ENCODE measurements at places on chromosomes 6 and 20. TPM values are rescaled to one million over a fixed set of nuclear protein-coding genes. Genes with fewer than 3 reads are reported as not detected.

The HLA-DOA gene
- 6.9 TPM for total RNA-seq

DNA sequence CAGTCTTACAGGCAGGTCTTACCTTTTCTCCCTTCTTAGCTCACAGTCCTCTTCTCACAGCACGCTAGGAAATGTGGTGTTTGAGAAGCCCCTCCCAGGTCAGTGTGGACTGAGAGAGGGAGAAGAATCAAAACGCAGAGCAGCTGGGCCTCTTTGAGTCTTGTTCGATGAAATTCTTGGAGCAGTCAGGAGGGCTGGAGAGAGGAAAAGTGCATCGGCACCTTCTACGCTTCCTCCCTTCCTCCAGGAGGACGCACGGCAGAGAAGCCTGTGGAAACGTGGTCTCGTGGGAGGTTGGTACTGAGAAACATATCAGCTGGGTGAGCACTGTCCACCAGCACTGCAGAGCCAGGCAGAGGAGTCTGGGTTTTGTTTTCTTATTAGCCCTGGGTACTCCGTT is 52.7 kb downstream of the TXLNB start:
- DNase-seq = no peak

- no peak for DNase-seq
Measured at GRCh38 chr20:4086771-4087687, 71.7 kb upstream of the RNF24 start.

The TBC1D22B gene
- total RNA-seq = 14.4 TPM

The DEFB110 gene
- total RNA-seq = not detected

GRCh38 chr20:43915211-43916072 is 790 bp downstream of the TOX2 start:
- DNase-seq = peak; percentile 27

- no peak for DNase-seq
Measured at GRCh38 chr20:37327748-37328147, 18.2 kb upstream of the SRC start.

GRCh38 chr6:11330413-11330760 is 97.9 kb upstream of the NEDD9 start:
- no peak for DNase-seq

The TRAPPC3L gene
- not detected for total RNA-seq

DNA sequence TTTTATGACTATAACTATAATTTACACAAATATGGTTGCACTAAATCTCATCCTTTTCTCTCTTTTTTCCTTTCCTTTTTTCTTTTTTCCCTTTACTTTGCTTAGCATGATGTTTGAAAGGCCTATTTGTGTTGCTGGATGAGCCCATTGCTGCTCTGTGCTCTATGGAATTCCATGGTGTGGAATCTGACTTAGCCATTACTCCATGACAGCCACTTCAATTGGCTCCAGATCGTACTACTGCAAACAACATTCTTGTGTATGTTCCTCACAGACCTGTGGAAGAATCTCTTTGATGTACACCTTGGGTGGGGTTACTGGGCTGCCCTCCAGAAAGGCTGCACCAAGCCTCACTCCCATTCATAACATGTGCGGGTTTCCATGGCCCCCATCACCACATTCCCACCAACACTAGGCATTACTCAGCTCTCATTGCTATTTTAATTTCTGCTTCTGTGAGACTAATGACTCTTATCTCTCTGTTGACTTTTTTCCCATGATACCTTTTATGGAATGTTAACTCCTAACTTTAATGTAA is 979.0 kb downstream of the KIF16B start:
- DNase-seq = no peak

GRCh38 chr20:44832724-44833123 is 22.4 kb upstream of the RIMS4 start:
- DNase-seq = no peak

DNA sequence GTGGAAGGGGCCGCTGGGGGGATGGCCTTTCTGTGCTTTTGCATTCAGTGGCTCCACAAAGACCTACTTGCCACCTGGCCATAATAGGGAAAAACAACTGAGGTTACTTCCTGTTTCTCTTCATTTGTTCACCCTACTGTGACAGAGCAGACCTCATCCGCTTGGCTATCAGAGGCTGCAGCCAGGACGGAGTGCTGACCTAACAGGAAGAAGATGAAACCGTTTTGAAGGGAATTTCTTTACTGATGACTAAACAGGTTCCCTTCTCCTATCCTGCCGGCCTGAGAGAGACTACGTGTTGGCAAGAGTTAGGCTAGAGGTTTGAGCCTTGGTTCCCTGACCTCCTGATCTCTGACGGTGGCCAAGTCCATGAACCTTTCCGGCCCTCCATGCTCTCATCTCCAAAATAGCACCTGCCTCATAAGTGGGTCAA is 21.3 kb downstream of the PRR18 start:
- DNase-seq = no peak

DNA sequence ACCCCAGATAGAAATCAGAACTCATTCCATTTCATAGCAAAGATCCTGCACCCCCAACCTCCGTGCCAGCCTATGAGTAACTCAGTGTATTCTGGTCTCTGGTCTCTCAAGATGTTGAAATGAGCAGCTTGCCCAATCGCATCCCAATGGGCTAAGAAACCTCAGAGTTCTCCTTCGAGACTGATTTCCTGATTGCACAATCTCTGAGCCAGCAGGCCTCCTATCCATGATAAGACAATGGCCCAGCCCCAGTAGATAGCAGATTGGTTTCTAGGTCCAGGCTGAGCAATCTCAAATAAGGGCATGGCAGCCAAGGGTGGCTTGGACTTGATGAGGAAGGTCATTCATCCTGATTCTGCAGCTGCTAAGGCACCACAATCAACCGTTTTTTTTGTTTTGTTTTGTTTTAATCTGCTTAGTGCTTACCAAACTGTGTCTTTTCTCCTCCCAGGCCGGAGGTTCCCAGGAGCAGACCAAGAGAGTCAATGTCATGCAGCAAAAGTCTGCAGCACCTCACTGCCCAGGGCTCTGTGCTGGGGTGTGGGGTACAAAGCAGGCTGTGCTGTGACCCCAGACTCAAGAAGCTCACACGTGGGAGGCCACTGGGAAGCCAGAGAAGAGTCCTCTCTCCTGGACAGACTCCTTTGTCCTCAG is 125.1 kb upstream of the NXT1 start:
- DNase-seq = no peak

DNA sequence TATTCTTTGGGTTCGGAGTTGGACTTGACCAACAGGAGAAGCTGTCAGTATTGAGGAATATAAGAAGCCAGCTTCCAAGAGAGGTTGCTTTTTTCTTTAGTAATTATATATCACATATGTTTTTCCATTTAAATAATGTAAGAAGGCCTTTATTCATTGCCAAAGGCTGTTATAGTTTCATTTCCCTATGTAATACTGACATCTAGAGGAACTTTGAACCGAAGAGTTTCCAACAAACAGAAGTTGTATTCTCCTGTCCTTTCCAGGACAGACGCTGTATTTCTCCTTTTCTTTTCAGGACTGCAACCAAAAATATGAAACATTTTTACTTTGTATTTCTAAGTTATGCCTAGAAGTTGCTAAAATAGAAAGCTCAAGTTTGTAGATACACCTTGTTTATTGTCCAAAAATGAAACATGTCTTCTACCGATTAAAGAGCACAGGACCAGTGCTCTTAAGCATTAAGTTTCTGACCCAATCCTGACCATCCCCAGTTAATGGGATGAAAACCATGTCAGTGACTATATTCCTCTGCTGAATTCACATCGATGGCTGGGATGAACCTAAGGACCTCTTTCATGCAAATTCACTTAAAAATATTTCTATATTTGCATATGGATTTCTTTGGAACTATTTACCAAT is 55.1 kb downstream of the MYLK4 start:
- no peak for DNase-seq

The ZC3H12D gene
- total RNA-seq = 83.5 TPM

GRCh38 chr20:57661746-57662455 is 41.7 kb upstream of the ZBP1 start:
- DNase-seq = no peak

The ZNF512B gene
- total RNA-seq = 12.1 TPM

All from CD8-positive, alpha-beta memory T cell (primary cell).